Fibroblast of skin of left biceps (primary cell): ENCODE measurements at places on chromosomes 4 and X.

DNA sequence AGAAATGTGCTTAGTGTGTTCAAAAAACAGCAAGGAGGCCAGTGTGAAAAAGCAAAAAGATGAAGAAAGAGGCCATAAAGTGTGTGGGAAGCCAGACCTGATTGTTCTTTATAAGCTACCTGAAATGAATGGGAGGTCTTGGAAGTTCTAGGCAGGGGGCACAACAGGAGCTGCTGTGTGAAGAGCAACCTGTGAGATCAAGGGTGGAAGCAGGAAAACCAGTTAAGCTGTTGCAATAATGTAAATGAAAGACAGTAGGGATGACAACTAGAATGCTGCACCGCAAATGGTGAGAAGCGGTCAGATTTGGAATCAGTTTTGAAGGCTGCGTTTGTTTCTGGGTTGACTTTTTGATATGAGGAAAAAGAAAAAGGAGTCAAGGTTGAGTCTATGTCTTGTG, 123.5 kb downstream of the TMEM144 start:
- no peak for DNase-seq

DNA sequence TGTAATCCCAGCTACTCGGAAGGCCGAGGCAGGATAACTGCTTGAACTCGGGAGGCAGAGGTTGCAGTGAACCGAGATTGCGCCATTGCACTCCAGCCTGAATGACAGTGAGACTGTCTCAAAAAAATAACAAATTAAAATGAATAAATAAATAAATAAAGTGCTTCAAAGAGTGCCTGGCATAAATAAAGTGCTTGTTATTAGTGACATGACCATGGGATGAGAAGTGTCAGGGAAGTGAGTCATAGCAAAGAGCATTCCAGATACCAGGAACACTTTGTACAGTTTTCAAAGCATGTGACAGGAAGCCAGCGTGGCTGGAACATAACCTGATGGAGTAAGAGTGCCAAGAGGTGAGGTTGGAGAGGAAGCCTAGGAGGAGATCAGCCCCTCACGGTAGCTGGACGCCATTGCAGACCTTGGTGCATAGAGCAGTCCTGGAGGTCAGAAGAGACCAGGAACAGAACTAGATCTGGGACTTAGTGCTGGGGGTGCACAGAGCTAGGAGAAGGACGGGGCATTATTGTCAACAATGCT, 6.0 kb upstream of the WDR13 start:
- no peak for DNase-seq

DNA sequence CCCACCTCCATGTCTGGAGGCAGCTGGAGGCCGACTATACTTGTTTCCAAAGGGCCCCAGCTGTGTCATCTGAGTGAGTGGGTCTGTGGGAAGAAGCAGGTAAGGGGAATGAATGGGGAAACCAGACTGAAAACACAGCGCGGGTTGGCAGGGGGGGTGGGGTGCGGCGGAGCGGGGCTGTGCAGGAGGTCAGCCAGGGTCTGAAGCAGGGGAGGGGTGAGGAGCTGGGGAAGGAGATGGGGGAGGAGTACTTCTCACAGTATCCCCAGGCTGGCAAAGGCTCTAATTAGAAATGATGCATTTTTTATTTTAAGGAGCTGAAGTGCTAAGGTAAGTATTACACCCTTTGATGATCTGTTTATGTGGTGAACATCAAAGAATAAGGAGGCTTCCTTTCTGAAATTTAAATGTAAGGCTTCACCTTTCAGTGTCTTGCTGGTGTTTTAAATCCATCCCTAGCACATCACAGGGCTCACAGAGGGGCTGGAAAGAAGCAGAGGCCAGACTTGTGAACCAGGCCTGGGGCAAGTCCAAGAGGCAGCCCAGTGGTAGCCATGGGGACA, 37.5 kb downstream of the SMIM20 start:
- no peak for DNase-seq

GRCh38 chr4:11196927-11197522, 231.7 kb downstream of the HS3ST1 start:
- DNase-seq, result no peak

DNA sequence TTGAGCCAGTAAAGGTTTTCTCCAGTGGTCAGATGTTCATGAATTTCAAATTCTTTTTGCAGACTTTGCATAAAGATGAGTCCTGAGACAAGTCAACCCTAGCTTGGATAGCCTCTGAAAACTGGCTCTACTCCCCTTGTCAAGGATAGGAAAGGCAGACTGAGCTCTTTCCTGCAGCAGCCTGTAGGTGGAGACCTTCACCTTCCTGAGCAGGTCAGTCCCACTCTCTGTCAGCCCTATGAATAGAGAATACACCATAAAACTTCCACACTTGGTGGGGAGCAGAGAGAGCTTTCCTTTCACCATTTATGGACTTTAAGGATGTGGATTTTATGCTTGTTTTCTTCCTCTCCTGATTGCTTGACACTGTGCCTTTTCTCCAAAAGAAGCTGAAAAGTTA, 41.9 kb downstream of the PCDH19 start:
- no peak for DNase-seq

- no peak for DNase-seq
Measured at GRCh38 chr4:123055943-123056342, 133.5 kb upstream of the NUDT6 start.

GRCh38 chr4:22428441-22428840, 87.4 kb downstream of the ADGRA3 start:
- no peak for DNase-seq
